ENCODE measurements at places on chromosomes 6 and 20.

DNA sequence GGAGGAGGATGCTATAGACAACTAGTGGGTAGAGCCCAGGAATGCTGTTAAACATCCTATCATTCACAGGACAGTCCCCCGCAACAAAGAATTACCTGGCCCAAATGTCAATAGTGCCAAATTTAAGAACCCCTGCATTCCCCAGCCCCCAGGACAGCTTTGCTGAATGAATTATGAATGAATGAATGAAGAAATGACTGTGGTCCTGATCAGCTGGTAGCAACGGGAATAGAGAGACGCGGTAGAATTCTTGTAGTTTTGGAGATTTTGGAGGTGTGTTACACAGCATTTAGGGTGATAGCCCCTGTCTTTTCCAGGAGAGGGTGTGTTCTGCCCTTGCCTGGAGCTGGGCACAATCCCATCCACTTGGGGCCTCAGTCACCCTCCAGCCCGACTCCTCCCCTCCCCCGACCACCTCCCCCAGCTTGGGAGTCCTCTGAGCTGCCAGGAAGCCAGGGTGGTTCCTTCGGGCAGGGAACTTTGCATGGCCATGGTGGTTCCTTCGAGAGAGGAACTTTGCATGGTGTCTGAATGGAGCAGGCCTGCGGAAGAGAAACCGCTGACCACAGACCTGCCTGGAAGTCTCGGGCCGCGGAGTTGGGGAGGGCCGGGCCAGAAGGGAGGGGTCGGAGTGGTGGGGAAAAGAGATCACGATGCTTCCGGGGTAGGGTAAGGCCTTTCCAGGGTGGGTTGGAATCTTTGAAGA is 1.0 kb upstream of the HCK start:
- no peak for DNase-seq

DNA sequence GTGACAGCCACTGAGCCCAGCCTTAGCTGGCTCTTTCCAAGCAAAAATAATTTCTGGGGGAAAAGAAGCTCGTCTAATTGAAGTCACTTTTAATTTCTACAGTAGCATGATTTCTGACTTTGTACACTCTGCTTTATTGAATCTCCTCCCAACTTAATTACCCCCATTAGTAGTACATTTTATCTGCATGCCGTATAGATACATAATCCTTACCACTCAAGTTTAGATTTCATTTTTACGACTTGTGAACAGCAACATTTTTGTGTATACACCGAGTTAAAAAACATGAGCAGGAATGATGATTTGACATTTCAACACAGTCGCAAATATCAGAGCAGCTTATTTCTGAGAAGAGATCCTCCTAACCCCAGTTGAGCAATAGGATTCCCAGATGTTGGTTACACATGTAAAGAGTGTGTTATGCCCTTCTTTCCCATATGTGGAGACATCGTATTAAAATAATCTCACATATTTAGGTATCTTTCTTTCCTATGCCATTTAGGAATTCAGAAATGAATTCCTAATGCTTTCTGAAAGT is 127.3 kb upstream of the MTHFD1L start:
- no peak for DNase-seq

DNA sequence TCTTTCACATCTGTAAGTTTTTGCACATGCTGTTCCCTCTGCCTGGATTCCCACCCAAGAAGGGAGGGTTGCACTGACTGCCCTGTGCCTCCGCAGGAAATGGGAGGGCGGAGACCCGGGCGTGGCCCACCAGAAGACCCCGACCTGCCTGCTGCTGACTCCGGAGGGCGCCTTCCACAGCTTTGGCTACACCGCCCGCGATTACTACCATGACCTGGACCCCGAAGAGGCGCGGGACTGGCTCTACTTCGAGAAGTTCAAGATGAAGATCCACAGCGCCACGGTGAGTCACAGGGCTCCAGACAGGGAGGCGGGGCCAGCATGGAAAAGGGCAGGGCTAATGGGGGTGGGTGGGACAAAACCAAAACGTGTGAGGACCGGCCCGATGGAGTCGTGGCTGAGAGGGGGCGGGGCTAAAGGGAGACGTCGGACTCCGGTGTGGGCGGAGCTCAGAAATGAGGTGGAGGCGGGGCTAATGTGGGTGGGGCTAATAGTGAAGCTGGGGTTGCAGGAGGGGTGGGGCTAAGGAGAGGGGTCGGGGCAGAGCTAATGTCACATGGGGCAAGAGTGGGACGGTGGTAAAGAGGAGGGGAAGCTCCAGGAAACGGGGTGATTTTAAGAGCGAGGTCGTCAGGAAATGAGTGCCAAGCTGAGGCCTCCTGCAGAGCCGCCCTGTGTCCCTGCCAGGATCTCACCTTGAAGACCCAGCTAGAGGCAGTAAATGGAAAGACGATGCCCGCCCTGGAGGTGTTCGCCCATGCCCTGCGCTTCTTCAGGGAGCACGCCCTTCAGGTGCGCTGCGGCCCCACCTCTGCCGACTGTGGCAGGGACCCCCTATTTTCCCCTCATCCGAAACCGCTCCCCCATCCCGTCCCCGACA is 12.6 kb downstream of the HSPA12B start:
- DNase-seq = peak; percentile 61

- no peak for DNase-seq
Observed at GRCh38 chr6:133956416-133957049, 3.5 kb downstream of the TBPL1 start.

- no peak for DNase-seq
Observed at GRCh38 chr6:119533603-119534279, 184.2 kb upstream of the MAN1A1 start.

- no peak for DNase-seq
Observed at GRCh38 chr20:34511891-34512265, 4.3 kb upstream of the DYNLRB1 start.

DNA sequence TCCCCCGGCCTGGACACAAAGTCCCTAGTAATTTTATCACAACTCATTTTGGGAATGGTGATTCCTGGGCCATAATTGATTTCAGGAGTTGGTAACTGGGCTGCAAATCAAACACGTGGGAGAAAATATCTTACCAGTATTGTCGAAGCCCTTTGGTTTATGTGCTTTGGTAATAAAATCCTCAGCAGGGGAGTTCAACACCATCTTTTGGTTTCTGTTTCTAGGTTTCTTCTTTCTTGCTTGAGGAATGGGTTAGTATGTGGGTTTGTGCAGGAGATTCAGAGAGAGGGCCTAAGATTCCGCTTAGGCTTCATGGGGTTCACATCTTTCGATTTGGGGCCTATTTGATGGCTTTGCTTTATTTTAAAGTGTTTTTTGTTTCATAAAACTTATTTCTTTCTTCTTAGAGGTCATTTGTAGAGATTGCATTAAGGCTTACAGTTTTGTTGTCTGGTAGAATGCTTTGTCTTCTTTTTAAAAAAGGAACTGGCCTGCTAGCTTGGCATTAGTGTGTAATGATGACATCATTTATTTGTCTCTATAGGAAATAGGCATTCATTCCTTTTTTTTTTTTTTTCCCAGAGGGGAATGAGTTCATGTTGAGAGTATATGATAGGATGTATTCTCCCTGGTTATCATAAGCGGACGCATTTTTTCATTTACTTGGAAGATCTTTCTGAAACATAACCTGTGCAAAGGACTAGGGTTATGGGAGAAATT is 45.8 kb downstream of the CYP24A1 start:
- DNase-seq = no peak

DNA sequence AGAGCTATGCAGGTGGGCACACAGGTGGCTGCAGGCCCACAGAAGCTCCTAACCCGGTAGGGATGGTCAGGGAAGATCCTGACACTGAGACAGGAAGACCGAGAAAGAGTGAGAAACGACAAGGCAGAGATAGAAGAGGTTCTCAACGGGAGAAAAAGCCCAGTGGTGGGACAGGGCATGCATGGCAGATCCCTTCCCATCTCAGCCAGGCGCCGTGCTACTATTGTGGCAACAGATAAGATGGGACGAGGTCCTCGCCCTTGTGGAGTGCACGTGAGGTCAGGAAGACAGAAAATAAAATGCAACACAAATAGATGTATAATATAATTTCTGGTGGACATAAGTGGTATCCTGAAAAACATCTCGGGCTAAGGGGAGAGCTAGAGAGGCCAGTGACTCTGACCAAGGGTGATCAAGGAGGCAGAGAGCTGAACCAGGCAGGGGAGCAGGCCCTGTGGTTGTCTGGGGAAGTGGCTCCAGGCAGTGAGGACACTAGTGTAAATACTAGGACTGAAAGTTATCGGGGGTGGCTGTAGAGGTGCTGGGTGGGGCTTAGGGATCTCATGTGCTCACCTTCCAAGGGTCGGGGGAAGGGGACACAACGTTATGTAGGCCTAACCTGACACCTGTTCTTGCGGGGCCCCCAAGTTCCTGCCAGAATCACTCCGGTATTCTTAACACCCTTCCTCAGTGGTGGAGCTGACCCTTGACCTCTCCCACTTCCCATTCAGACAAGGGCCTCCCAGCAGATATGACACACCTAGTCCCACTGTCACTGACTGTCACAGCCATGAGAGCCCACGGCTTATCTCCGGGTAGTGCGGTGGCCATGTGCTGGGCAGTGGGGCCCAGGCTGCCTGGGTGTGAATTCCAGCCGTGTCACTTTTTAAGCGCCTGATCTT is 1.0 kb downstream of the SRXN1 start:
- DNase-seq = no peak

DNA sequence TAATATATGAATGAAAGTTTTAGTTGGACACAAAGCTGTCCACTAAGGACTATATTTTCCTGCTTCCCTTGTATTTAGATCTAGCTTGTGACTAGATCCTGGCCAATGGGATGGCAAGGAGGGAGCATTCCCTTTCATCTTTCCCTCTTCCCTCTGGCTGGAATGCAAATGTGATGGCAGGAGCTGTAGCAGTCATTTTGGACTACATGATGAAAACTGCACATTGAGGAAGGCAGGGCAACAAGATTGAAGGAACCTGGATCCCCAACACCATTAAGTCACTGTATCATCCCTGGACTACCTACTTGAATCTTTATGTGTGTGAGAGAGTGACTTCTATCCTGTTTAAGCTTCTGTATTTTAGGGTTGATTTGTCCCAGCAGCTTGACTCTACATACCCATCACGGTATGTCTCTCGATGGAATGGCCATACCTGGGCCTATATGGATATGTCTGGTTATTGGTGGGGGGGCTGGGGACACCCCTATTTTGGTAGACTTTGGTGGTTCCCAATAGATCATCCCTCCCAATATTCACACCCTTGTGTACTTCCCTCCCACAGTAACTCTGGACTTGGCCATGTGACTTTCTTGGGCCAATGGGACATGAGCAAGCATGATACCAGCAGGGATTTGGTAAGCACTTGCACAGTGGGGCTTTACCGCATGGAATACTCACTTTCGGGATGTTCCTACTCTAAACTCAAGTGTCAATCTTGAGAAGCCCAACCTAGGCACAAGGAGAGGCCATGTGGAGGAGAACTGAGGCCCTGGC is 128.5 kb downstream of the VEGFA start:
- DNase-seq = no peak

- peak; percentile 51 for DNase-seq
Observed at GRCh38 chr20:34709831-34710567, 5.9 kb downstream of the TP53INP2 start.

DNA sequence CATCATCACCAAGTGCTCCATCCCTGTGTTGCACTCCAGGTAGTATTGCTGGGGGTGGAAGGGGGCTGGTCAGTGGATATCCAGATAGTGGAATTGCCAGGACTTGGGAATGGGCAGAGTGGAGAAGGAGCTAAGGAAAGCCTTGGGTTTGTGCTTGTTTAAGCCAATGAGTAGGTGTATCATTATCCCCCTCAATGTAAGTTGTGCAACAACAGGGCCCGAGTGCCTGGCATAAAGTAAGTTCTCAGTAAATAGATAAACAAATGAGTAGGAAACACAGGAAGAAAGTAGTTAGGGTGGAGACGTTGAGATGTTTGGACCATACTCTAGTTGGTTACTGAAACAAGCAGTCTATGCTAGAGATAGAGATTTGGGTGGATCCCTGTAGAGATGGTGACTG is 9.8 kb downstream of the CCND3 start:
- no peak for DNase-seq

DNA sequence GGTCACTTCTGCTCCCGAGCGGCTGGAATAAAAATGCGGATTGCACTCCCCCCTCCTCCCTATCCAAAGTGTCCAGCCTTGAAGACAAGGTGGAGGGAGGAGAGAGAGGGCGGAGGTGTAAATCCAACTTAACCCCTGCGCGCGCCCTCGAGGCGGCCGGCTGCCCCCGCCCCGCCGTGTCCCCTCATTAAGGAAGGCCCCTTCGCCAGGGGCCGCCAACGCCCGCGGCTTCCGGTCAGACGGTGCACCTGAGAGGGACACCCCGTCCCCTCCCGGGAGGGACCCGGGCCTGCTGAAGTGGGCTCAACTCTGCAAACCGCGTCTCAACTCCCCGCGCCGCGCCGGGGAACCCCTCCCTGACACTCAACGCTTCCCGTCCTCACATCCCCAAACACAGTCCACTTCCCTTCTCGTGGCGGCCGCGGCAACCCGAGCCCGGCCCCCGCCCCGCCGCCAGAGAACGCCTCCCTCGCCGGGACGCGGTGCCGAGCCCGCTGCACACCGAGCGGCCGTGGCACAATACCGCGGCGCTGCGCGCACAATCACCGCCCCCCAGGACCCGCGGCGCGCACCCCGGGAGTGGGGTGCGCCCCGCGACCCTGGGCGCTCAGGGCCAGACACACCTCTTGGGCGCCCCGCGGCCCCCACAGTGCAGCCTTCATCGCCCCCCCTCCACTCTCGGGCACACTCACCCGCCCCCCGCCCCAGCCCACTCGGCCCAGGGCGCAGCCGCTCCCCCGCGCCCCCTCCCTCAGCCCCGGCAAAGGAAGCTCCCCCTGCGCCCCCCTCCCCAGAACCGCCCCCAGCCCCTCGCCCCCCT is 102.5 kb downstream of the NOL4L start:
- DNase-seq = no peak

GRCh38 chr6:116451916-116452315 is 9.3 kb upstream of the CALHM6 start:
- DNase-seq = no peak

DNA sequence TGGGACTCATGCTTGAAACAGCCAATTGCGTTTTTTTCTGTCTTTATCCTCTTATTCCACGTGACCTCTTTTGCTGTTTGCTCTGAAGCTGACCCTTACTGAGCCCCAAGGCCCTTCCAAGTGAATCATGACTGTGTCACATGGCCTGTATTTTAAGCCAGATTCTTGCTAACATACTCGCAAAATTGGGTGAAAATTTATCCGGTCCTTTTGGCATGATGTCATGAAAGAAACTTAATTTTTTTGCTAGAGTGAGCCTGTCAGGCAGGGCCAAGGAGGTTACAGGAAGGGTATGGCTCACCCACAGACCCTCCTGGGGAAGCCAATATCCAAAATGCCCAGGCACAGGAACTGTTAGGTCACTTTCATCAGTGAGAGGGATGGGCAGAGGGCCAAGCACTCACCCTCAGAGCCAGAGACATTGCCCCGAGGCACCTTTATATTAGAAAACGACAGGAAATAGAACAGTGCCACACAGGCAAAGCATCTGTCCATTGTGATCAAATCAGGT is 296.7 kb downstream of the CDH26 start:
- DNase-seq = no peak

Data from activated CD4-positive, alpha-beta T cell treated with anti-CD3 and anti-CD28 coated beads for 1 hour (primary cell).